NK-92 treated with Interleukin-12 subunit alpha and Interleukin-12 subunit beta, amount 100 ng/mL, for 24 hours (cell line): ENCODE measurements at places on chromosomes 16 and 17.

GRCh38 chr17:68297195-68297594, 5.9 kb downstream of the ARSG start:
- DNase-seq = no peak

DNA sequence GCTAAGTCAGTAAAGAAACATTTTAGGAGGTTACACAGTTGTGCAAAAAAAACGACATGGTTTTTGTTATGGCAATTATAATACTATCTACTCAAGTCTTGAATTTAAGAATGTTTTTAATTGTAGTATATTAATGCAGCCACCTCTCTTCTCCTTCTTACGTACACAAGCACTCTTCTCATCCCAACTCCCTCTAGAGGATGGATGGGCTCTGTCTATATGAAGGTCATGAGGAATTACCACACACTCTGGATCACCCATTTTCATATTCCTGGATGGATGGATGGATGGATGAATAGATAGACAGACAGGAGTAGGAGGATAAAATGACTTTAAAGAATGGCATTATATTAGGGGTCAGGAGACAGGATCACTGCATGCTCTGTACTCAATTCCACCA, 120.0 kb downstream of the PHKB start:
- DNase-seq = no peak

DNA sequence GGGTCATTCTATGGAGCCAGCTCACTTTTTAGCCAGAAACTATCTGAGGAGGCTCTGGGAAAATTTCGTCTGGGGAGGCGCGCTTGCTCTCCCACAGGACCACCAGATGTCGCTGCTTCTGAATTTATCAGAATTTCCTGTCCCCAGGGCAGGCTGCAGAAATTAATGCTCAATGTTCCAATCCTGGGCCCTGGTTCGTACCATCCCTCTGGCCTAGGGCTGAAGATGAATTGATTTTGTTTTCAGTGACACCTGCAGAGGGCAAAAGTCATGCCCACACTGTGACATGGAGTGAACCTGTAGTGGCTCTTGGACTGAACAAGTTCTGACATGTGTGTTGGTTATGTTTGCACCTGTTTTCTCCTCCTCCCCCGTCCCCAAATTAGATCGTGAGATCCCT, 482.6 kb downstream of the NPIPA7 start:
- peak; percentile 24 for DNase-seq

DNA sequence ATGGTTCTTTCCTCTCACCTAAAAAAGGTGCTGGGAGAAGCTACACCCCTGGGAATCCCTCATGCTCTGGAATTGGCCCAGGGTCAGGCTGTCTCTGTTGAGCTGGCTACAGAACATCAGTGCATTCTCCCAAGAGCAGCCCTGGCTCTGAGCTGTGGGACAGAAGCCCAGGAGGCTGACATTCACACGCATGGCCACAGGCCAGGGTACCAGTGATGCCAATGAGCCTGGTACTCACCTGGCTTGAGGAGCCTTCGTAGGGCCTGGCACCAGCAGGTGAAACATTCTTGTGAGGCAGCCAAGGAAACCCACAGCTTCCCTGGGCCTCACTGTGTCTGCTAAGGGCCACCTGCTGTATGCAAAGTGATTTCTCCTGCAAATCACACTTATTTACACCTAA, 121.7 kb upstream of the CCL2 start:
- DNase-seq = no peak

DNA sequence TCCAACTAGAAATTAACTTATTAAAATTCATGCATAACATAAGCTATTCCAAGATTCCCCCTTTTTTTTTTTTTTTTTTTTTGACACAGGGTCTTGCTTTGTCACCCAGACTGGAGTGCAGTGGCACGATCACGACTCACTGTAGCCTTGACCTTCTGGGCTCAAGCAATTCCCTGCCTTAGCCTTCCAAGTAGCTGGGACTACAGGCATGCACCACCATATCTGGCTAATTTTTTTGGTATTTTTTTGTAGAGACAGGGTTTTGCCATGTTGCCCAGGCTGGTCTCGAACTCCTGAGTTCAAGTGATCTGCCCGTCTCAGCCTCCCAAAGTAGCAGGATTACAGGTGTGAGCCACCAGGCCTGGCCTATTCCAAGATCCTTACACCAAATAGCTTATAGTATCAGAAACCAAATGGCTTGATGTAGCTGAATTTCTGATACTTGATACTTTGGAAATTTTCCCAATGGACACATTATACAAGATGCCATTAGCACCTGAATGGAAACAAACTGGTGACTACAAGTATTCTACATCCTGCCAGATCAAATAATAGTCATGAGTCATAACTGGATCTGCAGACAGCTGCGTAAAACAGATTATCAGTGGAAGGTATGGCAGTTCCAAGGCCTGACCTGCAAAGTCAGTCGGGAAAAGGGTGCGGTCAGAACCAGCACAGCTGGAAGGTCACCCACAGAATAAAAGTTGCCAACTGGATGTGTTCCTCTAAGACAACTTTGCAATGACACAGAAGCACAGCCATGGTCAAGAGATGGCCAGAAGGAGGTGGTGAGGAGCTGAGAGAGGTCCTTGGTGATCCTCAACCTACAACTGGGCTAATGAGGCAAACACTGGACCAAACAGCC, 14.5 kb downstream of the TUBG1 start:
- no peak for DNase-seq

GRCh38 chr17:45302649-45303173, 14.1 kb downstream of the MAP3K14 start:
- DNase-seq = no peak

DNA sequence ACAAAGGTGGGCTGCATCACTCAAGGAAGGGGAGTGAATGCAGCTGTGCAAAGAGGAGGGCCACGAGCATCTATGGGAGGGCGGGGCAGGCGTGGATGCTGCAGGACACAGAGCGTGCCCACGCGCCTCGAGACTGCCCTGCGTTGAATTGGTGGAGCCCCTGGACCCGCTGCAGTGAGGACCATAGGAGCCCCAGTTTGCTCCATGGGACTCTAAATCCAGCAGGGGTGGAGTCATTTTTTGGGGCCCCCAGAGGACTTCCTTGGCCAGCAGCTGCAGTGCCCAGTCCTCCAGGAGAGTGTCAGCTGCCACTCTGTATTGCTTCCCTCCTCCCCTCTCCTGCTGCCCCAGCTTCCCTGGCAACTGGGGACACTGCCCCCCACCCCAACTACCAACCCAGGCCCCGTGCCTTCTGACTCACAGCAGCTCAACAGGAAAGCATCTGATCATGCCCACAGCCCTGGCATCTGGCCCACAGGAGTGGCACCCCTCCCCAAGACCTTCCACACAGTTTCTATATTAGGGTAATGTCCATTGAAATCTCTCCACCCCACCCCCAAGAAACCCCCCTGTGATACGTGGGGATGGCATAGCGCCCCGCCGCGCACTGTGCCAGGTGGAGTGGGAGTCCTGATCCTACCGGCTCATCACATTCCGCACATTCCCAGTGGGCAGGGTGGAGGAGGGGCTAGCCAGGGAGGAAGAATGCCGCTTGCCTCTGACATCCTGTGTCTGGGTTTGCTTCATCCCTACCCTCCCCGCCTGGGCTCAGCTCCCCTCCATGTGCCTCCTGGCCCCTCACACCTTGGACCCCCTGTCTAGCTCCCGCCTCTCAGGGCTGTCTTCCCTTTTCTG, 27.8 kb upstream of the ITGA3 start:
- no peak for DNase-seq

DNA sequence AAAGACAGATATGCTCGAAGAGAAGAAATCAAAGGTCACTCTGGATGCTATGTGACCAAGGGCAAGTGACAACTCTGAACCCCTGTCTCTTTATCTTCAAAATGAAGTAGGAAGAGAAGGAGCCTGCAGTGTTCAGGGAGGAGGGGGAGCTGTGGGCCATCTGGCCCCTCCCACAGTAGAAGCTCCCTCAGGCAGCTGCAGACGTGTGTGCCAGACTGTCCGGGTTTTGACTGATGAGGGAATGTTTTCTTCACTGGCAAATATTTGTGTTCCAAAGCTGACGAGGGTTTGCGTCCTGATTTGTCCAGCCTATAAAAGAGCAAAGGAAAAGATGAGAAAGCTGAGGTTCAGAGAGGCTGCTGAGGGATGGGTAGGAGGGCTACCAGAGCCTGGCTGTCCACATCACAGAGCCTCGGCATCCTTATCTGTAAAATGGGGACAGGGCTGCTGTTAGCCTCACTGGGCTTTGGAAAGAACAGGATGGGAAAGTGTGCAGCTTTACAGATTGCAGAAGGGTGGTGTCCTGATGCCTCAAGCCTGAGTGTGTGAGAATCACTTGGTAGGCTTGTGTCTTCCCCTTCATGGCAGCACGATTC, 1.8 kb upstream of the GINS2 start:
- DNase-seq = no peak

GRCh38 chr16:15053904-15054303, 2.0 kb downstream of the NTAN1 start:
- DNase-seq = no peak

GRCh38 chr16:4660454-4661007, 32.8 kb upstream of the NUDT16L1 start:
- DNase-seq = no peak

DNA sequence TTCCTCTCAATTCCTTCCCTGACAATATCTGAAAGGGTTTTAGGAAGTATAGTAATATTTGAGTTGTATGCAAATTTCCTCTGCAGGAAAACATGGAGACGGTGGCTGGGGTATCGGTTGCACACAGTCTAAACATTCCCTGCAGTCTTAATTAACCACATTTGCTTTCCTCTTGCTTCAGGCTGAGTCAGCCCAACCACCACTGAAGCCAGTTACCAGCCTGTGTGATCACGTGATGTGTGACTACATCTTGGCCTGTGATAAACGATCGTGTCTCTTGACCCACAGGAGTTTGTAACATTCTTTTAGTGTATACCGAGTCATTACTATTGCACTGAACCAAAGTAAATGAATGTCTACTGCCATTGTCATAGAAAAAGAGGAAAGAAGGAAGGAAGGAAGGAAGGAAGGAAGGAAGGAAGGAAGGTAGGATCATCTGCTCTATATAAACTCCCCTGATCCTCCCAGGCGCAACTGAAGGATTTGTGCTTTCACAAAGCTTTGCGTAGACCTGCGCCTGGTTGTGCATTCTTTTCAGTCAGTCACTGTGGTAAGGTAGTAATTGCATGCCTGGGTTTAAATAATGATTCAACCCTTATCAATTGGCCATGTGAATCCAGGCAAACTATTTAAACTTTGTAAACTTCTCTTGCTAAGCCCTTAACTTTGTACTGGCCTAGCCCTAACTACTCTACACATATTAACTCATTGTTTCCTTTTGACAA, 280.6 kb upstream of the SALL1 start:
- DNase-seq = no peak

GRCh38 chr16:84103678-84104077, 13.1 kb downstream of the MBTPS1 start:
- DNase-seq = no peak
